ENCODE measurements at places on chromosomes 12 and 14.

GRCh38 chr12:19338405-19338804 is 100.9 kb upstream of the AEBP2 start:
- DNase-seq = no peak

GRCh38 chr12:105899589-105899988 is 239.2 kb downstream of the NUAK1 start:
- no peak for DNase-seq

DNA sequence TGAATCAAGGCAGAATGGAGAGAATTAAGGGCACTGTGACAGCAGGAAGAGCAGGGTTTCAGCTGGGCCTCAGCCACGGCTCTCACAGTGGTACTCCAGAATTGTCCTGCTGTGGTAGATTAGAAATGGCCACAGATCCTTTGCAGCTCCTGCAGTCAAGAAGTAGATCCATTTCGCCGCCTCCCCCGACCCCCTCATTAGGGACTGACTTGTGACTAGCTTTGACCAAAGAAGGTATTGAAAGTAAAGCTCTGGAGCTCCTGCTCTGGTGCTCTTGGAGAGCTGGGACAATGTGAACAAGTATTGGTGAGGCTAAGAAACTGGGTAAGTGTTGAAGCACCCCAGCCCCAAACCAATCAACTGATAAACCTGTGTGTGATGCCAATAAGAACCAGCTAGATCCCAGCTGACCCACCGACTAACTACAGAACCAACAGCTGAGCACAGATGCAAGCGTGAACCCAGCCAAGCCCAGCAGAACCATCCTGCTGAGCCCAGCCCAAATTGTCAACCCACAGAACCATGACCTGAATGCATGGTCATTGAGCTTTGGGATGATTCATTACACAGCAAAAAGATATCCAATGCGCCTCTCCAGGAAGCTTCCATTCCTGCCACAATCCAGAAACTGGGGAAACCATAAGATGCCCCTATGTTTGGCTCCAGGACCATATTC is 50.7 kb downstream of the JAG2 start:
- no peak for DNase-seq

- no peak for DNase-seq
These were observed 32.7 kb downstream of the TSPAN11 start for GRCh38 chr12:30959110-30959710.

DNA sequence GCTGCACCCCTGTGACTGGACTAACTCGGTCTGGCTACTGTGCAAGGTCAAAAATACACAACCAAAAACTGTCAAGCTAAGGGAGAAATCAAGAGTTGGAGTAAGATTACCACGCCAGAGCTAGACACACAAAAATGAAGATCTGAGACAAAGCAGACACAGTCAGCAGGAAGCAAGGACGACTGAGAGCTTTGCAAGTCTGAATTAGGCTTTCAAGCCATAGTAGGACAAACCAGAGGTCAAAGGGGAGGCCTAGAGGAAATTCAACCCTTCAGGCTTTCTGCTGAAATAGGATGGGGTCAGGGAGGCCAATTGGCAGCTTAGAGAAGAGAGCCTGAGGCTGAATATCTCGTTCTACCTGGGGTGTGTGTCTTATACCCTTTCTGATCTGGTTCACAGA is 117.3 kb downstream of the LLPH start:
- DNase-seq = no peak

GRCh38 chr14:99612071-99612737 is 8.2 kb upstream of the CCDC85C start:
- DNase-seq = no peak

DNA sequence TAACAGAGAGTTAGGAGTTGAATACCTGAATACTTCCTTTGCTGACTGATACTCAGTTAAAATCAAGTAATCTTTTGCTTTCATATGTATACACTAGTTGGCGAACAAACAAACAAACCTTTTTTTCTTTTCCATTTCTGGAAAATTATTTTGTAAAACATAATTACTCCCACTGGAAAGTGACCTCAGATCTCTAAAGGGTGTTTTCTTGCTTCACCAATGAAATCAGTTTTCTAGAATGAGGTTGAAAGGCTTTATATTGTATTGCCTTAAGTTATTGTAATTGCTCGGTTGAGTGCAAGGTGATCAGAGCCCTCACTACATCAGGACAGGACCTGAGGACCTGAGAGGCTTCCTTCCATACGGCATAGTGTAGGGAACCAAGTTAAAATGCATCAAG is at the start of gene OR4K1:
TSS of gene OR4K1 (plus strand) at position 301 of the 400 bp plus-strand sequence. CDS start 4,750 bp downstream, outside the sequence.
- no peak for DNase-seq

- DNase-seq = no peak
These were observed 76.9 kb upstream of the SFSWAP start for GRCh38 chr12:131634037-131634436.

DNA sequence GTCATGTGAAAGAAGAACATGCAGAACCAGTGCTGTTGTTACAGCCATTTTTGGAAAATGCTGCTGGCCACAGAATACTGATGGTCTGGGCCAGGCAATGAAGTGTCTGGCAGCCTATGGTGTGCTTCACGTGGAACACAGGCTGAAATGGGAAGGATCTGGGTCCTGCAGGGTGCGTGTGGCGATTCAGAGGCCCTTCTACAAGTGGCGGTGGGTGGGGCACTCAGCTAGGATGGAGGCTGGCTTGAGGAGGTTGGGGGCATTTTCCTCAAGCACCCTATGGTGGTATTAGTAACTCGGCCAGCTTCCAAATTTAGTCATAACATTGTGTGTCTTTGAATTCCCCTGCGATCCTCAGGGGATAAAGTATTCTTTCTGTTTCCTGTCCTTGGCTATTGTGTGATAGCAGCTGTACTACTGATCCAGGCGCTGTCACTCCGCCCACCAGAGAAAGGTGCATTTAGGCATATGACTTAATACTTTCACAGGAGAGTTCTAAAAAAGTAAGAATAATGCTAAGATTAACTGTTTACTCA is 9.2 kb upstream of the RAD52 start:
- peak; percentile 61 for DNase-seq

GRCh38 chr12:102694903-102695302 is 214.5 kb upstream of the IGF1 start:
- DNase-seq = no peak

- no peak for DNase-seq
These were observed 3.3 kb upstream of the SCARB1 start for GRCh38 chr12:124866883-124867400.

DNA sequence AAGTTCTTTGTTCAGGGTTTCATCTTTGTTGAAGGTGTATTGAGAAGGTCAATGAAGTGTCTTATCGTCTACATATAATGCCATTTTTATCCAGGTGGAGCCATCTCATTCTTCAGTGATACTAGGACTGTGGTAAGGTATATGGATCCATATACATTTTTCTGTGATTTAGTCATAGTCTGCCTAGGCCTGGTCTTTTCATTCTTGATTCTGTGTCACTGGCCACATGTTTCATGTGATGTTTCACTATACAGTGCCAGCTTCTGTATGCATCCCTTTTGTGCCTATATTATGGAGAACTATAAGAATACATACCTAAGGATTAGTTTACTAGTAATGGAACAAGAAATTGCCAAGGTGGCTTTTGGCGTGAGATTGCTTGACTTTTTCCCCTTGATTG is 40.5 kb downstream of the VEZT start:
- no peak for DNase-seq

DNA sequence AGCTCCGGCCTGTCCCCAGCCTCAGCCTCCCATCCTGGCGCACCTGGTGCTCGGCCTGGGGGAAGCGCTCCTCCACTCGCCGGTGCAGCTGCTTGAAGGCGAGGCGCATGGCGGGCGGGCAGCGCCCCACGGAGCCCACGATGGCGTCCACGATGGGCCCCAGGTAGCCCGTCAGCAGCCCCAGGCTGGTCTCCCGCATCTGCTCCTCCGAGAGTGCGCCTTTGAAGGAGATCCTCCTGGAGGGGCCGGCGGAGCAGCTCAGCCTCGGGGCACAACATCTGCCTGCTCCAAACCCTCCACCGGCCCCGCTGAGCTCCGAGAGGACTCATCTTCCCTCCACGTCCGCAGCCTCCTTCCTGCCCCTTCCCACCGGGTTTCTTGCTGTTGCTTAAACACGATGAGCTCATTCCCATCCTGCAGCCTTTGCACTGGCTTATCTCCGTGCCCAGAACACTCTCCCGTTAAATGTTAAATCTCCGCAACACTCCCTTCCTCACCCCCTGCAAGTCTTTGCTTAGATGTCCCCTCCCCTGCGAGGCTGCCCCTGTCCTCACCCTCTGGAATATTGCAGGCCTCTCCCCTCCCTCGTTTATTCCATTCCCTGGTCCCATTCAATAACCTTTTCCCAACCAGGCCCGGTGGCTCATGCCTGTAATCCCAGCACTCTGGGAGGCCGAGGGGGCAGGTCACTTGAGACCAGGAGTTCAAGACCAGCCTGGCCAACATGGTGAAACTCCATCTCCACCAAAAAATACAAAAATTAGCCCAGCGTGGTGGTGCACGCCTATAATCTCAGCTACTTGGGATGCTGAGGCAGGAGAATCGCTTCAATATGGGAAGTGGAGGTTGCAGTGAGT is 23.3 kb downstream of the RASAL1 start:
- DNase-seq = no peak

DNA sequence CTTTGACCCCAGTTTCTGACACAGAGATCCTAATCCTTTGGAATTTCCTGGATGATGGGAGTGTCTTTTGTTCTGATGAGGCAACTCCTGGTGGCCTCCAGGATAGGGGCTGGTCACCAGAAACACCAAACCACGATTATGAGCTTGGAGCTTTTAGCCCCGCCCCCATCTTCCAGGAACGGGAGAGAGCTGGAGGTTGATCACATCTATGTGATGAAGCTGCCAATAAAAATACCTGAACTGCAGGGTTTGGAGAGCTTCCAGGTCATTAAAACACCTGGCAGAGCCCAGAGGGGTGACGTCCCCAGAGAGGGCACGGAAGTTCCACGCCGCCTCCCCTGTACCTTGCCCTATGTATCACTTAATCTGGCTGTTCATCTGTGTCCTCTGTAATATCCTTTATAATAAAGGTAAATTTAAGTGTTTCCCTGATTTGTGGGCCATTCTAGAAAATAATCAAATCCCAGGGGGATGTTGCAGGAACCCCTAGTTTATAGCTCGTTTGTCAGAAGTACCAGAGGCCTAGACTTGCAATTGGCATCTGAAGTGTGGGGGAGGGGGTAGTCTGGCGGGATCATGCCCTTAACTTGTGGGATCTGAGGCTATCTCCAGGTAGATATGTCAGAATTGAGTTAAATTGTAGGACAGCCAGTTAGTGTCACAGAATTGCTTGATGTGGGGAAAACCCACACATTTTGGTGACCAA is 21.2 kb downstream of the APPL2 start:
- DNase-seq = peak; percentile 45

GRCh38 chr12:96457191-96457930 is 32.0 kb upstream of the CFAP54 start:
- DNase-seq = peak; percentile 28

DNA sequence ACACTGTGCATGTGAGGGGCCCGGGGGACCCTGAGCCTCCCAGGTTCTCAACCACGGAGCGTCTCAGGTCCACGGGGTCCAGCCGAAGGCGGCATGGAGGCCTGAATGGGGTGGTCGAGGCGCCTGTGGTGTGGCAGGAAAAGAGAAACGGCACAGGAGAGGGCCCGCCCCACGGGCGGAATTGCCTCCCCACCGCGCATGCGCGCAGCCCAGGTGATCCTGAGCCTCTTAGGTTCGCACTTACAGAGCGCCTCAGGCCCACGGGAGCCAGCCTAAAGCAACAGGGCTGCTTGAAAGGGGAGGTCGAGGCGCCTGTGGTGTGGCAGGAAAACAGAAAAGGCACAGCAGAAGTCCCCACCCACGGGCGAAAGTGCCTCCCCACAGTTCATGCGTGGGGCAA is 311.0 kb downstream of the ALG10 start:
- no peak for DNase-seq

GRCh38 chr14:51491776-51492175 is 159.9 kb upstream of the FRMD6 start:
- no peak for DNase-seq
